NCI-H345 (cell line): ENCODE measurements at places on chromosomes 16 and 17.

GRCh38 chr16:89564476-89565255, 4.2 kb downstream of the RPL13 start:
- DNase-seq: no peak

DNA sequence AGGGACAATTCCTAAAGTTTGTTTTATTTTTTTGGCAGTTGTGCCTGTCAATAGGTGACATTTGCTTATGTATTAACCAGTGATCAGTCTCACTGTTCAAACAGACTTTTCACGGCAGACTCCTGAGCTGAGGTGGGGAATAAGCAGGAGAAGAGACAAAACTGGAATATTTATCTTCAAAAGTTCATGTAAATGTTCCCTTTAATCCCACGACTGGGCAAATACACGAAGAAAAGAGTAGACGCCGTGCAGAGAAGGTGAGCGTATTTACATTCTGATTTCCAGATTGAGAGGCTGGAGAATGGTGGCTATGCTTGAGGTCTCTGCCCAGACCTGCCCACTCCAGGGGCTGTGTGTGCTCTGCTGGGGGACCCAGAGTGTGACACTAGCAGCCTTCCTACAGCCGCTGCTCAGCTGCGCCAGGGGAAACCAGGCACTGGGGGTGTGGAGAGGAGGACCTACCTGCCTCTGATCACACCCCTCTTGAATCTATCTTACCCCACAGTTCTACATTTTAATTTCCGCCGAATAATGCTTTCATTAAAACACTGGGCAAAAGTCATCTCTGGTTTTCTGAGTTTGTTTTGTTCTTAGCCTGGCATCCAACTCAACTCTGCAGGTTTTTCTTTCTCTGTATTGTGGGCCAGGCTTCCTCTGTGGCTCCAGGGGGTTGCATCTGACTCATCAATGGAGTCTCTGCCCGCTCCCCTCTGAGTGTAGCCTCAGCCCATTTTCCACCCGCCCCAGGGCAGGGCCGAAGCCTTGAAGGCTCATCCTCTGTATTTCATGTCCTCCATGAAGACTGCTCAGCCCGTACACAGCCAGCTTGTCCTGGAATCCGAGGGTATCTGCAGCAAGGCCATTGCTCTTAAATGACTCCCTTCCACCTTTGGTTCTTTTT, 237.1 kb downstream of the NTN1 start:
- DNase-seq: peak; percentile 39

GRCh38 chr16:31862761-31863160, 10.8 kb upstream of the ZNF267 start:
- DNase-seq: no peak

DNA sequence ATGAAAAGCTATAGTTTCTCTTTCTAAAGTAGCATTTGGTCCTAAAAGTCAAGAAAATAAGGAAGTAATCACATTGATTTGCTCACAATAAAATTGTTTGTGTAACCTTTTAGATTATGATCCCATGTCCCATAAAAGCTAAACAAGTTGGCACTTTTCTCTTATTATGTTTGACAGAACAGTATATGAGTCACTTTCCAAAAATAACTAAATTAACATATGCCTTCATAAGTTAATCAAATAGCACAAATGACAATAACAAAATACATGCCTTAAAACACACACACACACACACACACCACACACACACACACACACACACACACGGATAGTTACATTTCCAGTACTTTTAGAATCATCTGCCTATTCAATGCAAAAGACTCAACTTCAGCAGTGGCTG, 2.8 kb downstream of the MED13 start:
- DNase-seq: no peak

- no peak for DNase-seq
Measured at GRCh38 chr16:7405166-7405565, 72.5 kb downstream of the RBFOX1 start.

- no peak for DNase-seq
Measured at GRCh38 chr16:27318392-27319256, 4.8 kb downstream of the IL4R start.

DNA sequence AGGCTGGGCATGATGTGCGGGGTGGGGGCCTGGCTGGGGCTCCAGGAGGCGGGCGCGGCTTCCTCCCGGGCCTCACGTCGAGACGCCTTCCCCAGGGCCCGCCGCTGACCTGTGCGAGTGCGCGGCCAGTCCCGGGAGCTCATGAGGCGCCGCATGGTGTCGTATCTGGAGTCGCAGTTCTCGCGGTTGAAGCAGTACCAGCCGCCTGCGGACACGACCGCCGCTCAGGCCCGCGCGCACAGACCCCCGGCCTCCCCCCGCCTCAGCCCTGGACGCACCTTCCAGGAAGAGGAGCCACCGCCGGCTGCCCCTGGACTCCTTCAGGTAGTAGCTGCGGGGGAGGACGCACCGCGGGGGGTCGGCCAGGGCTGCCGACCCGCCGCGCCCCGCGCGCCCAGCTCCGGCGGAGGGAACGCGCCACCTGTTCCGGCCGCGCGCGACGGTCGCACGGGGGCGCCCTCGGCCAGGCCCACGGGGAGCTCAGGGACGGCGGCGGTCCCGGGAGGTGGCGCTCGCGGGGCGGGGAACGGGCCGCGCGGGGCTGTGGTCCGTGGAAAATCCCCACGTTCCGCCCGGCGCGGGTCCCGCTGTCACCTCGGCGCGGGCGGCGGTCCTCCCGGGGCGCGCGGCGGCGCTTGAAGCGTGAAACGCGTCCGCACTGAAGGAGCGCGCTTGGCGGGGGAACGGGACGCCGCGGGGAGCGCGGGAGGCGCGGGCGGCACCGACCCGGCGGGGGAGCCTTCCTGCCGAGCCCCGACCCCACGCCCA, 1.4 kb downstream of the NOTUM start:
- peak; percentile 52 for DNase-seq

- no peak for DNase-seq
Measured at GRCh38 chr16:10613785-10614485, 33.5 kb upstream of the EMP2 start.

DNA sequence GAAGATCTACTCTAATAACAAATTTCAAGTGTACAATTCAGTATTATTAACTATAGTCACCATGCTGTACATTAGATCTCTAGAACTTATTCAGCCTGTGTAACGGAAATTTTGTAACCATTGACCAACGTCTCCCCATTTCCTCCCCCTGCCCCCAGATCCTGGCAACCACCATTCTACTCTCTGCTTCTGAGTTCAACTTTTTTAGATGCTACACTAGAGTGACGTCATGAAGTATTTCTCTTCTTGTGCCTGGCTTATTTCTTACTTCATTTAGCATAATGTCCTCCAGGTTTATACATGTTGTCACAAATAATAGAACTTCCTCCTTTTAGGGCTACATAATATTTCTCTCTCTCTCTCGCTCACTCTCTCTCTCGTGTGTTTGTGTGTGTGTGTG, 157.5 kb downstream of the ANKFN1 start:
- no peak for DNase-seq

GRCh38 chr16:12613131-12613991, 190.3 kb downstream of the CPPED1 start:
- DNase-seq: no peak

GRCh38 chr17:48012151-48012520, 25.5 kb downstream of the COPZ2 start:
- DNase-seq: peak; percentile 85

DNA sequence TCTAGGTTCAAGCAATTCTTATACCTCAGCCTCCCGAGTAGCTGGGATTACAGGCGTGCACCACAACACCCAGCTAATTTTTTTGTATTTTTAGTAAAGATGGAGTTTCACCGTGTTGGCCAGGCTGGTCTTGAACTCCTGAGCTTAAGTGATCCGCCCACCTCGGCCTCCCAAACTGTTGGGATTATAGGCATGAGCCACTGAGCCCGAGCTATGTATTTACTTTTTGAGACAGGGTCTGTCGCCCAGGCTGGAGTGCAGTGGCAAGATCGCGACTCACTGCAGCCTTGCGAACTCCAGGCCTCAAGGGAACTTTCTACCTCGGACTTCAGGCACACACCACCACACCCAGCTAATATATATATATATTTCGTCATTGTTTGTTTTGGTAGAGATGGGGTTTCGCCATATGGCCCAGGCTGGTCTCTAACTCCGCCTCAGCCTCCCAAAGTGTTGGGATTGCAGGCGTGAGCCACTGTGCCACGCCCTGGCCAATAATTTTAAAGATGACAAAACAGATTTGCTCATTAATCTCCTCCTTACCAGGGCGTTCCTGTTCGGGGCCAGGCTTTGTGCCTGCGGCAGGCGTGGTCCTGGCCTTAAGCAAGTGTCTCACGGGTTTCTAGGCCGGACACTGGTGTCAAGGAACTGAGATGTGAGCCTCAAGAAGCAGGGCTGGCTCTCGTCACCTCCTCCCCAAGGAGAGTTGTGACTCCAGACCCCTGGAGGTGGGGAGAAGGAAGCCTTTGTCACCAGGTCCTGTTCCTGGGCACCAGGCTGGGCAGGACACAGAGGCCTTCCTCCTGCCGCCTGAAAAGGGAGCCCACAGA, 4.3 kb upstream of the NPW start:
- no peak for DNase-seq

DNA sequence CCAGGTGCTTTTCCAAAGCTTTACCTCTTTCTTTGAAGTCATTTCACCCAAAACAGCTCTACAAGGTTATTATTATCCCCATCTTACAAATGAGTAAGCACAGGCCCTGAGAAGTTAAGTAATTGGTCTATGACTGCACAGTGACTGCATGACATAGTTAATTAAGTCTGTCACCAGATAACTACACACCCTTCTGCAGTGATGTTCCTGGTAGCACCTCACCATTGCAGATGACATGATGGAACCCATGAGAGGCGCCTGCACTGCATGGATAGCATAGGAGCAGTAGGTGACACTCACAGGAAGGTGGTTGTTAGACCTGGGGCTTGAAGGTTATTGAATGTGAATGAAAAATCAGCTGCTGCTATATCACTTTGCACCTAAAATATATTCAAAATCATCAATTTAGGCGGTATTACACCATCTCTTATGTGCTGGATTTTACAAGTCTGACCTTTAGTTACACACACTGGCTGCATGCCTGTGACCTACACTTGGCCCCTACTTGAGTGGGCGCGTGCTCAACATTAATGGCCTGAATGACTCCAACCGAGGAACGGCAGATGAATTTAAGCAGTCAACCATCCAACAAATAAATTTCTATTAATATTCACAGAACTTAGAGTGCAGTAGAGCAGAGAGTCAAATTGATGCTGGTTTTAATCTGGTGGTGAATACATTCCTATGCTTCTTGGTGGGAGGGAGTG, 239.6 kb downstream of the CDH11 start:
- DNase-seq: no peak

- no peak for DNase-seq
Measured at GRCh38 chr17:31690151-31690551, 168.9 kb downstream of the COPRS start.

DNA sequence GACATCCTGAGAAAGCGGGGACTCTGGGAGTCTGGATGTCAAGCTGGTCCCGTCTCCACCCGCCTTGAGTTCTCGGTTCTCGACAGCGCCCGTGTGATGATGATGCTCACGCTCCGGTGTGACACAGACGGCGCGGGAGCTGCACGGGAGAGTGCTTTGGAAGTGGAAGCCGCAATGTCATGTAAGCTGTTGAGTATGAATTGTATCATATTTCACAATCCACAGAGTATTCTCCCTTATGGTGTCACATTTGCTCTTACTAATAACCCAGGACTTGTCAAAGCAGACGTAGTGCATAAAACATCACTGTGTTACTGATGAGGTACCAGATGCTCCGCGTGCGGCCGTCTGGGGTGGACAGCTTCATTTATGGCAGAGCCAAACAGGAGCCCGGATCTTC, 217.5 kb upstream of the CHMP6 start:
- no peak for DNase-seq

DNA sequence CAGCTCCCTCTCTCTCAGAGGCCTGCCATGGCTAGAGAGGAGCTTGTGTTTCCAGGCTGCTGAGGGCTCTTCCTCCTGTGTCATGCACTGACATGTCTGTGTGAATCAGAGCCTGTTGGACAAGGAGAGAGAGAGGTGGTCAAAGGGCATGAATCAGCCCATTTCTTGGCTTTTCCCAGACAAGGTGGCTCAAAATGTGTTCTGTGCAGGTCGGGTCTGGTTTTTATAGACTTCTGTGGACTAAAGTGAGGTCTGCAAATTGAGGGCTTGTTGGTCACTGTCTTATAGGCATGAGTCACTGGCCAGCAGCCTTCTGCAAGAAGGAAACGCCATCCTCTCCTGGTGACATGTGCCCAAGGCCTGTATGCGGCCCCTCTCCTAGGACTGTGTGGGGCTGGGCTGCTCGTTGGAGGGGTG, 97.9 kb downstream of the FOXL1 start:
- no peak for DNase-seq

DNA sequence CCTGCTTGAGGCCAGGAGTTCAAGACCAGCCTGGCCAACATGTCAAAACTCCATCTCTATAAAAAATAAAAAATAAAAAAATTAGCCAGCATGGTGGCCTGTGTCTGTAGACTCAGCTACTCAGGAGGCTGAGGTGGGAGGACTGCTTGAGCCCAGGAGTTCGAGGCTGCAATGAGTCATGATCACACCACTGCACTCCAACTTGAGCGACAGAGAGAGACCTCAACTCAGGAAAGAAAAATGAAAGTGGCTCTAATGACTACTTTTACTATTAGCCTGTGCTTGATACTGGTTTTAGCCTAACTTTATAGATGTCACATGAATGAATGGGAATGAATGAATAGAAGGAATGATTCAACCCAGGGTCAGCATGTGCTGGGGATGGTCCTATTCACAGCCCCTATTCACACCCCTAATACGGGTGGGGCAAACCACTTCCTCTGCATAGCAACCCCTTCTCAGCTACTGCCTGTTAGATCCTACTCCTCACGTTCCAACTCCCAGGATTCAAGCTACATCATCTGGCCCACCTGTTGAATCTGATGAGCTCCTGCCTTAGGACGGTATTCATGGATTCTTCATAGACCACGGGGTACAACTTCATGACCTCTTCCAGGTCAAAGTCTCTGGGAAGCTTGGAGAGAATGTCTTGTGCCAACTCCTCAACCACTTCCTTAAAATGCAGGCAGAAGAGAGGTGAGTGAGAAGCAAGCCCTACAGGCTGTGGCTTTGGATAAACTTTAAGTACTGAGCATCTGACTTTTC, 40.5 kb downstream of the LYRM1 start:
- DNase-seq: no peak

DNA sequence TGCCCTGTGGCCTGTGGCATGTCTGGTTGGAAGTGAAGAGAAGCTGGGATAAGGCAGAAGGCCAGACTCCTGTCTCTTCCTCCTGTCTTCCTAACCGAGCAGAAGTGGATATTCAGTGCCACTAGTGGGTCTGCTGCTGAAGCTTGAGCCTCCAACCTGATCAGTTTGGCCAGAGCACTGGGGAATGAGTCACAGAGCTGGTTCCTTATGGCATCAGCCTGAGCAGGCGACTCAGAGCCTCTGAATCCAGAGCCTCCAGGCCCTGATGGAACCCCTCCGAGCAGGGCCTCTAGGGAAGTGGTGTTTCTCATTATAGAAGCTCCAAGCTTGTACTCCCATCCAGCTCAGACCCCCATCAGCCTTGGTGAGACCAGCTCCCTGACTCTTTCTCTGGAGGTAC, 2.0 kb downstream of the WSCD1 start:
- no peak for DNase-seq

GRCh38 chr17:57506774-57507127, 238.3 kb downstream of the CCDC182 start:
- no peak for DNase-seq
